Globus pallidus (tissue), 1 donor: ENCODE measurements at places on chromosomes 6 and 20.
A peak's percentile ranks its signal among the peaks of the same experiment; 100 is the strongest.

GRCh38 chr6:85421972-85422371, 27.9 kb upstream of the NT5E start:
- no peak for DNase-seq

- no peak for DNase-seq
Observed at GRCh38 chr6:17932330-17932852, 55.0 kb downstream of the KIF13A start.

- DNase-seq: no peak
Observed at GRCh38 chr6:169324656-169325459, 71.2 kb upstream of the THBS2 start.

DNA sequence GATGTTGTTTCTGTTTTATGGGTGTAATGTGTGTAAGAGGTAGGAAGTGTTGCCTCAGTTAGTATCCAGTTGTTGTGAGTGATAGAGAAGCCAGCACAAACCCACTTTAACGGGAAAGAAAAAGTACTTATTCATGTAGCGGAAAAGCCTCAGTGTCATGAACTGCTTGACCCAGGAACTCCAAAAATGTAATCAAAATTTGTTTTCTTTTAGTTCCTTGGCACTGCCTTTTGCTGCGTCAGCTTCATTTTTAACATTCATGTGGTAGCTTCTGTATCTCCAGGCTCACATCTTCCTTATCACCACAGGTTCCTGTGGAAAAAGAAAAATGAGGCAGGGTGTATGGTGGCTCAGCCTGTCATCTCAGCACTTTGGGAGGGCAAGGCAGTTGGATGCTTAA, 46.4 kb upstream of the CCDC28A start:
- DNase-seq: no peak

DNA sequence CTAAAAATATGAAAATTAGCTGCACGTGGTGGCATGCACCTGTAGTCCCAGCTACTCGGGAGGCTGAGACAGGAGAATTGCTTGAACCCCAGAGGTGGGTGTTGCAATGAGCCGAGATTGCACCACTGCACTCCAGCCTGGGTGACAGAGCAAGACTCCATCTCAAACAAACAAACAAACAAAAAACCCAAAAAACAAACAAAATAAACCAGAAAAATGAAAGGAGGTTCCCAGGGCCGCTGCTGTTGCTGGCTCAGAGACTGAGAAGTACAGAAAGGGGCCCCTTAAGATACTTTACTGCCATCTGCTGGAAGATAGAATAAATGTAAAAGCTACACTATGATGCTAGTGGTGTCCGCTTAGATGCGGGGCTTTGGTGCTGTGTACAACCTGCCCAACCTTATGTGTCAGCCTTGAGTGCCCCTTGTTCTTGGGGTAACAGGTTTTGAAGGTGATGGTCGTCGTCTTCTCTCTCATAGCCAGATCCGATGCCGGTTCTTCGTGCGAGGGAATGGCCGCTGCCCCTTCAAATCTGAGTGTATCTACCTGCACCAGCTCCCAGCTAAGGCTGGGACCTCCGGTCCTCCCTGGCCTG, 2.8 kb upstream of the FANCE start:
- peak; percentile 80 for DNase-seq

DNA sequence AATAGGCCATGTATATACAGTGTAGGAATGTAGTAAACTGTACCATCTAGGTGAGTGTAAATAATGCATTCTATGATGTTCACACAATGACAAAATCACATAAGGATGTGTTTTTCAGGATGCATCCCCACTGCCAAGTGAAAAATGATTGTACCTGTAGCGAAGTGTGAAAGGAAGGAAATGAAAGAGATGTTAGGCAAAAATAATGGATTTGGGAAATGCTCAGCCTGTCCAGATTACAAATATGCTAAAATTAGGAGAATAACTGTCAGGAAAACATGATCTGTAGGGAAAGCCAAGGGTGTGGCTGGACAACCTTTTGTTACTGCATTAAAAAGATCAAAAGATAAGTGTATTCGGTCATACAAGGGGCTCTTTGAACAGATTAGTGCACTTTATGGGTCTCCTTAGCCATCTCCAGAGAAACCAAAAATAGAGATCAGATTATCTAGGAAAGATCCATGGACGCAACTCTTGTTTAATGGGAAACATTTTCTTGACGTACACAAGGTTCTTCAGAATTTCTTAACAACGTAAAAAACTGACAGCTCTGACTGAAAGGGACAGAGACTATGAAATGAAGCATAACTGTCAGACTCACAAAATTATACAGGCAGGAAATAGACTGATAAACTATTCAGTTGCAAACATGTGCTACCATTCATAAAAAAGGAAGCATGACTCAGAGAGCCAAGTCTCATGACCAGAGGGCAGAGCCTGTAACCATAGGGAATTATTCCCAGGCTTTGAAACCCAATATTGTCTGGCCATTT, 253.6 kb upstream of the RAB32 start:
- no peak for DNase-seq

DNA sequence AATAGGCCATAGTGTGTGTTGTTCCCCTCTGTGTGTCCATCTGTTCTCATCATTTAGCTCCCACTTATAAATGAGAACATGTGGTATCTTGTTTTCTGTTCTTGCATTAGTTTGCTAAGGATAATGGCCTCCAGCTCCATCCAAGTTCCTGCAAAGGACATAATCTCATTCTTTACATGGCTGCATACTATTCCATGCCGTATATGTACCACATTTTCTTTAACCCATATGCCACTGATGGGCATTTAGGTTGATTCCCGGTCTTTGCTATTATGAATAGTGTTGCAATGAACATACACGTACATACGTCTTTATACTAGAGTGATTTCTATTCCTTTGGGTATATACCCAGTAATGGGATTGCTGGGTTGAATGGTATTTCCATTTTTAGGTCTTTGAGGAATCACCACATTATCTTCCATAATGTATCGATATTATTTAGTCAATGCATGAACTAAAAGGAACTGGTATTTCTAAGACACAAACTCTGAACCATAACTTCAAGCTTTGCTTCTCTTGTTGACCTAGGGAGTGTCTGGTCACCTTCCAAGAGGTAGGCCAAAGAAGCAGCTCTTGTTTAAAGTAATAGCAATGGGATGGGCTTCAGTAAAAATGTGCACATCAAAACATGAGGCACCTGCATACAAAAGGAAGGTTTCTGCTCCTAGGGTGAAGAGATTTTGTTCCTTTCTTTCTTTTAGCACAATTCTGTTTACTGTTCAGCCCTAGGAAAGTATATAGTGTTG, 343.0 kb upstream of the ARID1B start:
- DNase-seq: no peak

- DNase-seq: no peak
Observed at GRCh38 chr6:57302477-57302876, 15.0 kb upstream of the PRIM2 start.

DNA sequence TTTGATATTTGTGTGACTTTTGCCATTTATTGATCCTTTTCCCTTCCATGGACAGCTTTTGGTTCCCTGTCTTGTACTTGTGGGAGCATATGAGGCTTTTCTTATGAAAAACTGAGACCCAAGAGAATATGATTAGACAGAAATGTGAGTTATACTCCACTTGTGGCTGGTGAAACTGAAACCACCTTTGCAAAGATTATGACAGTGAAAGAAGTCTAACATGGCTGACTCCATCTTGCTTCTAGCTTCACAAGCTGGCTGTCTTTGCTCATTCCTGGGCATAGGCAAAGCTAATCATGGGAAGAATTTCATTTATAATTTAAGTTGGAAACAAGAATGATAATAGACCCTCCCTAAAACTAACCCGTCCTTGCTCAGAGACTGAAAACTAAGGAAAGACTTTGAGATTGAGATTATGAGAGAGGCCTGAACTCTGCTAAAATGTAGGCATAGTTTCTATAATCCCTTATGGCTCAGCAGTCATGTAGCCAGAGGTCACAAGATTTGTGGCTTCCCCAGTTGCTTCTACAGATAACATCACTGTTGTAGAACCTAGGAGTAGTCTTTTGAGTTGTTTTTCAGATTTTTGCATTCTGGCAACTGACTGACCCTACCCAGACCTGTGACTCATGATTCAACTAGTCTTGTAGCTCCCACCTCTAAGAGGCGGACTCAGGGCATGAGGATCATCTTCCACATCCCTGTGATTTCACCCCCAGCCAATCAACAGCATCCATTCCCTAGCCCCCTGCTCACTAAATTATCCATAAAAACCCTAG, 50.9 kb upstream of the CD2AP start:
- no peak for DNase-seq

DNA sequence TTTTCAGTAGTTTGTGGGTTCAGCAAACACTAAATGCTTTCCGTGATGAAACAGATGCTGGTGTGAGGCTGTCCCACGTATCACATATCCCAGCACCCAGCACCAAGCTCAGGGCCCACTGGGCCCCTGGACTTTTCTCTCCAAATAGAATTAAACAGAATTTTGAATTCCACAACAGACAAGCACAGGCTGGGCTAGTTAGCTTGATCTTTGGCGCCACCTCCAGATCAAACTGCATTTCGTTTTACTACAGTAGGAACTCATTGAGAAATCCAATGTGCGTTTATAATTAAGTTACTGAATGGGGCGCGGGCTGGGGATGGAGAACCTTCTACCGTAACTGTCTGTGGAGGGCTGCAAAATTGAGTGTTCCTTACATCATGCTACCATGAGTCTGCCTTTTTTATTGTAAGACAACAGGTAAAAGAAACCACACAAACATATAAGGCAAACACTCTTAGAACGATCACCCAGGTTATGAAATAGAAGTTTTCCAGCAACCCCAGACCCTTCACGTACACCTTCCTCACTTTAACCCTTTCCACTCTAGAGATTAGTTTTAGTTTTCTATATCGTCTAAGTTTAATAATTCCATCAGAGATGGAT, 107.8 kb downstream of the ZFP64 start:
- DNase-seq: peak; percentile 42

- DNase-seq: no peak
Observed at GRCh38 chr20:31700747-31701146, 21.9 kb downstream of the BCL2L1 start.

DNA sequence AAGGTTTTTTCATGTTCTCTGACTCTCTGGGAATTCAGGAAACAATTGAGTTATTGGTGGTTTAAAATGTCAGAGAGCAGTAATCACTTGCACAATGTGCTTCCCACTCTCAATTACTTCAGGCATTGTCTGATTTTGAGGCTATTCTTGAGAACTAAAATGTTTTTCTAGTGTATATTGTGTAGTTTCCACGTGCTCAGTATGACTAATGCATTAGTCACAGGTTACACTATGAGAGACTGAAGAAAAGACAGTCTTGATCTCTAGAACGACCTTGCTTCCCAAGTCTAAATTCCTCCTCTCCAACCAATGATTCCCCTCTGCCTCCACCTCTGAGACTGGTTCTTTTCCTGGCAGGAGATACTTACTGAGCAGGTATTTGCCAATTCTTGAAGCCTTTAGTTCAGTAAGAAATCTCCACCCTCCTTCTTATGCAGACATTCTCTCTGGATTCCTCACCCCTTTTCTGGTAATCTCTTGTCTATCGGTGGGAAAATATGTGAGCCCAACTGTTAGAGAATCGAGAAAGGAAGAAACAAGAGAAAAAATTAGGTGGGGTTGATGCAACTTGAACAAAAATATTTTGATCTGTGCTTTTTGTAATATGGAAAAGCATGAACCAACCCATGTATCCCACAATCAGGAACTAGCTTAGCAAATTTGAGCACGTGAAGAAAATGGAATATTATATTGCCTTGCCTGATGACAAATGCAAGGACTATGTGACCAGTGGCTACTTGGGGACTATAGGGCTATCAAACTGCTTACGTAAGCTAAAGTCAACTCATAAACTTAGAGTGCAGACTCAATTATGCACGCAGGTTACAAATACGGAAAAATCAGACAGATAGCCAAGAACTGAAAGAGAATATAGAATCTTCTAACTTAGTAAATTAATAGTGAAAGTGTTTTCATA, 61.1 kb upstream of the SLC22A16 start:
- no peak for DNase-seq

GRCh38 chr6:118403036-118403435, 145.1 kb upstream of the PLN start:
- no peak for DNase-seq

DNA sequence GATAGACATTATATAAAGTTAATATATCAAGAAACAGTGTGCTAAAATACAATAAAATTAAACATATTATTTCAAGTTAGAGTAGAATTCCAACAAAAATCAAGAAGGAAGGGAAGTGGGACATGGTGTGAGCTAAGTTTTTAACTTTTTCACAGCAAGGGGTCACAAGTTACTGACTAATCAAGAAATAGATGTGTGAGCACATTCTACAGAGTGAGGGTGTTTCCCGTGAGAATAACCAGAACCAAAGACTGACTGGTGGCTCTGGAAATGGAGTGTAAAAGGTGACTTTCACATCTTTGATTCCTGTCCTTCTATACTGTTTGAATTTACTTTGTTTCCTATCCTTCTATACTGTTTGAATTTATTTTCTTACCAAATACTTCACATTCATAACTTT, 206.6 kb downstream of the TASP1 start:
- DNase-seq: no peak

DNA sequence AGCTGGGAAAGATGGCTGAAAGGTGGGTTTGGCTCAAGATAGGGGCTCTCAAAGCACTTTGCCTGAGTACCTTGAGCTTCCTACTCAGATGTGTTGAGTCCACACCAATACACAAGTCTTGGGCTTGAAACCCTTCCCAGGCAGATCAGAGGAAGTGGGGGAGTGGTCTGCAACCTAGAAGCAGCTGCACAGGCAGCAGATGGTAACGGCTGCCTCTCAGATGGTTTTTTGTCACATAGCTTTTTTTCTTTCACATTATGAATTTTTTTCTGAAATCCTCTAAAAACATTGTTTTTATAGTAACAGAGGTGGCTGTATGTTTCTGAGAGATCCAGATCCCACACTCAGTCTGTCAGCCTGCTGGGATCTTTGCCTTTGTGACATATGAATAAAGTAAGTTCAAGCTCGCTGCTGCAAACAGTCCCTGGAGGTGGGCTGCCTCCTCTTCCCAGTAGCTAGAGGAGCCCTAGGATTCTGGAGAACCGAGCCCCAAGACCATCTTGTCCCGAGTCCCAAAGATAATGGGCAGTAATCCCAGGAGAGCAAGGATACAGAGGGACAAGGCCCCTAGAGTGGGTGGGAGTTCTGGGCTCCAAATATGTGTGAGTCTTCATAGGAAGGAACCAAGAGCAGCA, 97.1 kb upstream of the TOP1 start:
- no peak for DNase-seq

GRCh38 chr6:124203101-124203811, 399.6 kb downstream of the NKAIN2 start:
- DNase-seq: no peak

- DNase-seq: no peak
Observed at GRCh38 chr20:21028921-21029320, 77.2 kb downstream of the LINC00237 start.

- DNase-seq: no peak
Observed at GRCh38 chr6:84902354-84902928, 138.0 kb upstream of the TBX18 start.

GRCh38 chr6:16473184-16473907, 235.0 kb downstream of the GMPR start:
- no peak for DNase-seq

- peak; percentile 54 for DNase-seq
Observed at GRCh38 chr6:132132422-132132821, 181.2 kb upstream of the CCN2 start.

GRCh38 chr20:14953736-14954135, 616.3 kb upstream of the FLRT3 start:
- no peak for DNase-seq

- no peak for DNase-seq
Observed at GRCh38 chr6:35368038-35368887, 25.9 kb downstream of the PPARD start.
